Skin of body (tissue), 3 donors: ENCODE measurements at places on chromosomes 16 and 17. TPM values are rescaled to one million over a fixed set of nuclear protein-coding genes. Genes with fewer than 3 reads are reported as not detected.

Gene NPIPA7
- total RNA-seq: 4.0 TPM

Gene MYBBP1A
- total RNA-seq: 30.2 TPM

Gene SGCA
- 14.6 TPM for total RNA-seq

Gene ZPBP2
- total RNA-seq: not detected

Gene CES2
- 18.7 TPM for total RNA-seq

Gene TMEM208
- total RNA-seq: 22.0 TPM

Gene PDIA2
- total RNA-seq: 1.1 TPM

Gene TAT
- total RNA-seq: not detected

Gene CHTF8
- total RNA-seq: 44.8 TPM

Gene HEATR9
- total RNA-seq: not detected

Gene PRAC2
- not detected for total RNA-seq

DNA sequence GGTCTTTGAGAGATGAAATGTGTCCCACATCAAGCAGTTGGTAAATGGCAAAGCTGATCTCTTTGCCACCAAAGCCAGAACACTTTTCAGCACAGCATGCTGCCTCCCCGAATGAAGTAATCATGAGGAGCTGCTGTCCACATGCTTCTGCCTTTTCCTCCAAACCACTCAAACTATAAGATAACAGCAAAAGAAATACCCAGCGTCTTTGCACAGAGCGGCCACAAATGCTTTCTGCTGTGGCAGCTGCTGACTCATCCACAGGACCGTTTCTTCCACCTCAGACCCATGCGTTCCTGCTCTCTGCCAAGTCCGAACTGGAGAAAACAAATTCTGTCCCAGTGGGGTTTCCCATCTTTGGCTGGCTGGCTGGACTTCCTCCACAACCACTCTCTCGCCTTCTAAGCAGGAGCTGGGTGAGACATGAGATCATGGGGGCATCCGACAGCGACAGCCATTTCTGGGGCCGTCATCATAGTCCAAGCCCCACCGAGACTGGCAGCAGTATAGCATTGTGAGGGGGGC, 27.1 kb downstream of the TBC1D3B start:
- no peak for DNase-seq

GRCh38 chr17:55398689-55399088, 22.9 kb downstream of the MMD start:
- no peak for DNase-seq

DNA sequence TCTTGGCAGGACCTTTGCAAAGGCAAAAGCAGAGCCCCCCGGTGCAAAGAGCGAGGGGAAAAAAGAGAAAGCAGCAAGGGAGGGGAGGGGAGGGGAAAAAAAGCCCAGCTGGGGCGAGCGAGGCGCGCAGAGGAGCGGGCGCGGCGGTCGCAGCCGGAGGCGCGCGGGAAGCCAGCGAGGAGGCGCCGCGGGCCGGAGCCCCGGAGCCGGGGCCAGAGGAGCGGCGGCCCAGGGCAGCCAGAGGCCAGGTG, 129 bp downstream of the IRX5 start:
- DNase-seq: no peak

- peak; percentile 99 for DNase-seq
Measured at GRCh38 chr16:72664509-72665408, 383.2 kb downstream of the ZFHX3 start.

- DNase-seq: no peak
Measured at GRCh38 chr16:24773771-24774427, 44.4 kb downstream of the TNRC6A start.

DNA sequence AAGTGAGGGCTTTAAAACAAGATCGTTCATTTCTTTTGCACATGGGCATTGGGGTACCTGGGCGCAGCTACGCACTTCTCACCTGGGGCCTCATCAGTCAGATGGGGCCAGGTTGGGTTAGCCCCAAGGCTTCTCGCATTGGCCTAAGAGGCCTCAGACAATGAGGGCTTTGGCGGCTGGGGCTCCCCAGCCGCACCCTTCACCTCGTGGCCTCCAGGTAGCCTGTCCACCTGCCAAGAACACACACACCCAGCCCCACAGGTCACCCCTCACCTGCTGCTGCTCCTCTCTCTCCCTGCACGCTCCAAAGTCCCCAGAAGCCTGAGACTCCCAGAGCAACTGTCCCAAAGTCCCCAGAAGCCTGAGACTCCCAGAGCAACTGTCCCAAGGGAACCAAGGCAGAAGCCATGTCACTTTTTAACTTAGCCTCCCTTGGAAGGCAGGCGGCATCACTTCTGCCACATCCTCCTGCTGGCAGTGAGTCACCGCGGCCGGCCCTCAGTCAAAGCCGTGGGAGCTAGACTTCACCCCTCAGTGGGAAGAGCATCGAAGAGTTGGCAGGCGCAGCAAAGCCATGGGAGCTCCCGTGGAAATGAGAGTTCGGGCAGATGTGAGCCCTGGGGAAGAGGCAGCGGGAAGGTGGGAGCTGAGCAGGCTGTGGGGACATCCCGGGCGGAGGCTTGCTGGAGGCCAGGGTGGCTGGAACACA, 78.9 kb upstream of the PLCG2 start:
- no peak for DNase-seq

- peak; percentile 40 for DNase-seq
Measured at GRCh38 chr16:88665148-88665547, 2.3 kb upstream of the MVD start.

DNA sequence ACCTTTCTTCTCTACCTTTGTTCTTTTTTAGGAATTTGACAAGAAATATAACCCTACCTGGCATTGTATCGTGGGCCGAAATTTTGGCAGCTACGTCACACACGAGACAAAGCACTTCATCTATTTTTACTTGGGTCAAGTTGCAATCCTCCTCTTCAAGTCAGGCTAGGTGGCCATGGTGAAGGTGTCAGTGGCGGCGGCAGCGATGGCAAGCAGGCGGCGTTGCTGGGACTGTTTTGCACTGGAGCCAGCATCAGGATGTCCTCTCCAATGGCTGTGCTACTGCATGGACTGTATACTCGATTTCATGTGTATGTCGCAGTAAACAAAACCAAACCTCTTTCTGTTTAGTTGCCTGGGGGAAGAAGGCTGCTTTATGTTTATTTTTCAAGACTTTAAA, 5.9 kb downstream of the DYNLL2 start:
- DNase-seq: no peak

DNA sequence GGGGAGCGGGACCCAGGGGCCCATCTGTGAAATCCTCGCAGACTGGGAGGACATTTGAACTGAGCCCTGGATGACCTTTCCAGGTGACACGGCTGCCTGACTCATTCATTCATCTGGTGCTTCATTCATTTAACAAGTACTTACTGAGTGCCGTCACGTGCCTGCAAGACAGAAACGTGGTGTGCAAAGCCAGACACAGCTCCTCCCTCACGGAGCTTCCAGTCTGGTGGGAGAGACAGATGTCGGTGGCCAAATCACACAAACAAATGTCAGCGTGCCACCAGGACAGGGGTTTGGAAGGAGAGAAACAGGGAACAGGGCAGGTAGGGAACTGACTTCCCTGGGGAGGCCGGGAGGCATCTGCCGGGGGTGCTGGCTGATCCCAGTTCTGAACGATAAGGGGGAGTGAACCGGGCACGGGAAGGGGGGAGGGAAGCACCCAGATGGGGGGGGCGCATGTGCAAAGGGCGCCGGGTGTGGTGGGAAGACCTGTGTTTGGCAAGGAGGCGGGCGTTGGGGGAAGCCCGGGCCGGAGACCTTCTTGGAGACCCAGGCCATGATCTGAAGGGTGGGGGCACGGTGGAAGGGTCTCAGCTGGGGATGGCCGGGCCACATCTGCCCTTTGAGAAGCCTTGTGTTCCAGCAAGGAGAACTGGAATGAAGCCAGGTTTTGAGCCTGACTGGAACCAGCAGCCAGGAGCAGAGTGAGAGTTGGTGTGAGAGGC, 93.6 kb upstream of the CIBAR2 start:
- DNase-seq: no peak

DNA sequence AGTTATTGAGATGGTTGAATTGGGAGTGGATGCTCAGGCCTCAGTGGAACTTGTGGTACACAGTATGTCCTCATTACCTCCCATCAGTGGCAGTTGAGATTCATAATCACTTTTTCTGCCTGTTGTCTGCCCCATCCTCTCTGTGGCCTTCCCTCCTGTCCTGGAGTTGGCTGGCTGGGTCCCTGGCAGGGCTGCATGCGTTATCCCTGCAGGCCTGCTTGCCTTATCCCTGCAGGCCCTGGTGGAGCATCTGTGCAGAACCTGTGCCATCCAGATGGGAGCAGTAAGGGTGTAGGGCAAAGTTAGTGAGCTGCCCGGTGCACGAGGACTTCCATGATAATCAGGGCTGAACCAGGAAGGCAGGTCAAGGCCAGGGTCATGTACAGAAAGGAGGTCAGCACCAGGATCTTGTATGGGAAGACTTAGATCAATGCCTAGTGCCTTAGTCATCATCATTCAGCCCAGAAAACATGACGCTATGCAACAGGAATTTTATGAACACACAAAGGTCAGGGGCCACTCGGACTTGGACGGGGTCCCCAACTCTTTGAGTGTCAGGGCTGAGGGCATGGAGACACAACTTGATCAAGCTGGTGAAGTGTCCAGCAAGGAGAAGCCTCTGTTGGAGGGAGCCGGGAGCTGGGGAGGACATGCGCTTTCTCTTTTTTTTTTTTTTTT, 47.2 kb downstream of the ABCC1 start:
- DNase-seq: peak; percentile 25

DNA sequence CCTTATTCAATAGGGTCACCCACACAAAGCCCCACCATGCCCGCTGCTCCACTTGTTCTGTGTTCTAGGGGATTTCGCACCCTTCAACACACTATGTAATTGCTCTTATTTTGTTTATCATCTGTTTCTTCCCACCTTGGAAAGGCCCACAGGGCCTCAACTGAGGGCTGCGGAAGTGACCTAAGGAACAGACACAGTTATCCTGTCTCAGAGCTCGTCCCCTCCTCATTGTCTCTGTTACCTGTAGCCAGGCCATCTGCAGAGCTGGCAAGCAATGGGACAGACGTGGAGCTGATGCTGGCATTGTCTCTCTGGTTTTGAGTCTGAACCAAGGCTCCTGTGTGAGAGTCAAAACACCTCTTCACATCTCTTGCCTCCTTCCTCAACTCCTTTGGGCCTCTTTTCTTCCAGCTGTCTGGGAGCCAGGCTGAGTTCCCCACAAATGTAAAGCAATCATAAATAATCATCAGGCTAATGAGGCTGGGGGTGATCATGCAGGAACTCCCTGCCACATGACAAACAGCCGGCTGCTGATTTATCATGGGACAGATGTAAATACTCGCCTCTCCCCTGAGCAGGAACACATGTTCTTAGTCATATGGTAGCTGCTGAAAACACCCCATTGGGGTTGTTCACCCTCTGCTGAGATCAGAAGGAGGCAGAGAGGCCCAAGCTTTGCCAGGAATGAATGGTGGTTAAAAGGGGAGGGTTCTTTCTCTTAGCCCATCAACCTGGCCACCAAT, 71.9 kb downstream of the AXIN2 start:
- peak; percentile 36 for DNase-seq

- DNase-seq: no peak
Measured at GRCh38 chr16:49400611-49401010, 27.0 kb downstream of the C16orf78 start.

- no peak for DNase-seq
Measured at GRCh38 chr17:29143894-29144293, 36.3 kb downstream of the MYO18A start.

DNA sequence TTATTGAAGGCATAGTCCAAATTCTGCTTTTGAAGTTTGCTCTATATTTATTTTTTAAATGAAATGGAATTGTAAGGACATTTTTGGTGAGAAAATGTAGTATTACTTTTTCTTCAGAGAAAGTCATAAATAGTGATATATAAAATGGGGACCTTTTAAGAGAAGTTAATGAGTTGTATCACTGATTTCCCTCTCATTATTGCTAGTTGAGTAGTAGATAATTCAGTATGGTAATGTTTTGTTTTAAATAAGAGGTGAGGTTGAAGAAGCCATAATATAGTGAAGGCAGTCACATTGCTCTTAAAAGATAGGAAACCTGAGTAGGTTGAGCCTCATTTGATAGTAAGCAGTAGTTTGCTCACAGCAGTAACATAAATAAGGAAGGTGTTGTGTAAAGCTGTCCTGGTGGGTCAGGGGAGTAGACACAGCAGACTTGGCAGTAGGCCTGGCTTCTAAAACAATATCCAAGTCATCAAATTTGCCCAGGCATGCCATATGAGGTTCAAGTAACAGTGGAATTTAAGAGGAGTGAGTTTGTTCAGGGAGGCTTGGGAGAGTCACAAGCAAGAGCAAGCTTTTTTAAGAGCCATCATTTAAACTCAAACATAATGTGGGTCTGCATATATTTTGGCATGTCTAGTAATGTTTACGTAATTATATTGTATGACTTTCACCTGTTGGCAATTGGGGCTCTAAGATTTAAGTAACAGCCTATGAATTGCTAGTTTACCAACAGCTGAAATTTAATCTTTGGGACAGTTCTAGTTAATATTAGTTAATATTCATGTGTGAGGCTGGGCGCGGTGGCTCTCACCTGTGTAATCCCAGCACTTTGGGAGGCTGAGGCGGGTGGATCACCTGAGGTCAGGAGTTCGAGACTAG, 6.5 kb downstream of the NFATC3 start:
- DNase-seq: no peak

DNA sequence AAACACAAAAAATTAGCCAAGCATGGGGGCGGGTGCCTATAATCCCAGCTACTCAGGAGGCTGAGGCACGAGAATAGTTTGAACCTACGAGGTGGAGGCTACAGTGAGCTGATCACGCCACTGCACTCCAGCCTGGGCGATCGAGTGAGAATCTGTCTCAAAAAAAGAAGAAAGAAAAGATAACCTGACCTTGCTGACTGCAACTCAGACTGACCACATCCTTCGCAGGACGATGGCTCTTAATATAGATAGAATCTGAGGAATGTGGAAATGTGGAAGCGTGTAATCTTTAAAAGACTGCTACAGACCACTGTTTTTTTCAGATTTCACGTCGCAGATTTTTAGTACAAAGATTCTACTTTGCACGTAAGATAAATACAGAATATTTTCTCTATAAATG, 37.8 kb downstream of the KLHDC4 start:
- no peak for DNase-seq

DNA sequence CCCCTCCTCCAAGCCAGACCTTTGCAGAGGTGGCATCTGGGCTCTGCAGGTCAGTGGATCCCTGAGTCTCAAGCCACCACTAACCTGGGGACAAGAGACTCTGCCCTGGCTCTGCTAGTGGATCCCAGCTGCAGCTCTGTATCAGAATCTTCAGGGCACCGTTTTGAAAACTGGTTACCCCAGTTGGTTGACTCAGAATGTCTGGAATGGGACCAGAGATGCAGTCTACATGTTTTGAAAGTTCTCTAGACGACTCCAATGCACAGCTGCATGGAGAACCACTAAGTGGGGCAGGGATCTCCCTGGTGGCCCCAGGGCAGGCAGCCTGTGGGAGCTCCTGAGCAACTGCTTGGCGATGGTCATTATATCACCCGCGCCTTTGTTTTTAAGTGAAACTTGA, 34.1 kb upstream of the ADORA2B start:
- no peak for DNase-seq

- no peak for DNase-seq
Measured at GRCh38 chr16:47096297-47096696, 47.4 kb downstream of the NETO2 start.
